T-helper 17 cell (primary cell): ENCODE measurements at places on chromosomes 6 and 20. TPM values are rescaled to one million over a fixed set of nuclear protein-coding genes. Genes with fewer than 3 reads are reported as not detected.
A peak's percentile ranks its signal among the peaks of the same experiment; 100 is the strongest.

GRCh38 chr20:15619341-15619740 is 953.9 kb downstream of the KIF16B start:
- no peak overlapping the region for H3K4me3 ChIP-seq
- H3K4me1 ChIP-seq = no peaks in the 10 kb centered on the region
- no peak overlapping the region for H3K27ac ChIP-seq
- H3K36me3 ChIP-seq = no peaks in the 10 kb centered on the region
- no peak for DNase-seq

DNA sequence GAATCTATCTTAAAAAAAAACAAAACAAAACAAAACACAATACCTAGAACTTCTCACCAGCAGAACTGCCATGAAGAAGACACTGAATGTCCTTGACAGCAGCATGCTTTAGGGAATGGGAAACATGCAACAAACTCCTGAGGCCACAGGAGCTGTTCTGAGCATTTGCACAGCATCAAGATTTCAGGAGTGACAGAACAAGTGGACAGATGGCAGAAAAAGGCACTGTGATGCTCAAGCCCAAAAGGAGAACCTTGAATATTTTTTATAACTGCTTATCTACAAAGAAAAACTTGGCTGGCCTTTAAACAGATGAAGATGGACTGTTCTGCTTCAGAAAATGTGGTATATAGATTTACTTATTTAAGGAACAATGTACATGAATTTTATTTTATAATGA is 158.9 kb downstream of the RALGAPA2 start:
- no peaks in the 10 kb centered on the region for H3K27me3 ChIP-seq
- H3K36me3 ChIP-seq = no peaks in the 10 kb centered on the region
- no peak for DNase-seq
- H3K4me3 ChIP-seq = peak overlapping the region; percentile 69
- H3K4me1 ChIP-seq = no peaks in the 10 kb centered on the region
- no peak overlapping the region for H3K27ac ChIP-seq

- DNase-seq = no peak
- H3K27ac ChIP-seq = no peak overlapping the region
- peak overlapping the region; percentile 28 for H3K4me3 ChIP-seq
- no peaks in the 10 kb centered on the region for H3K4me1 ChIP-seq
These were observed 47.9 kb upstream of the CDH4 start for GRCh38 chr20:61204206-61204605.

- H3K36me3 ChIP-seq = no peaks in the 10 kb centered on the region
- no peaks in the 10 kb centered on the region for H3K4me1 ChIP-seq
- no peak overlapping the region for H3K27ac ChIP-seq
- H3K27me3 ChIP-seq = no peaks in the 10 kb centered on the region
These were observed 285.6 kb upstream of the ID4 start for GRCh38 chr6:19551611-19552010.

- peaks cover 3% of the 10 kb centered on the region for H3K27me3 ChIP-seq
- H3K36me3 ChIP-seq = no peaks in the 10 kb centered on the region
- H3K4me1 ChIP-seq = no peaks in the 10 kb centered on the region
- DNase-seq = no peak
These were observed 422.9 kb upstream of the CHD6 start for GRCh38 chr20:42041000-42041565.

- no peaks in the 10 kb centered on the region for H3K4me1 ChIP-seq
- no peak overlapping the region for H3K27ac ChIP-seq
- no peak for DNase-seq
These were observed 108.2 kb downstream of the PLG start for GRCh38 chr6:160810238-160810637.

- H3K36me3 ChIP-seq = no peaks in the 10 kb centered on the region
- H3K4me3 ChIP-seq = peak overlapping the region; percentile 43
- peaks cover 12% of the 10 kb centered on the region for H3K4me1 ChIP-seq
- H3K27ac ChIP-seq = no peak overlapping the region
- DNase-seq = no peak
These were observed 32.3 kb upstream of the DUSP22 start for GRCh38 chr6:259901-260508.

- no peaks in the 10 kb centered on the region for H3K4me1 ChIP-seq
- no peaks in the 10 kb centered on the region for H3K27me3 ChIP-seq
- H3K4me3 ChIP-seq = no peak overlapping the region
- no peak overlapping the region for H3K27ac ChIP-seq
- no peak for DNase-seq
These were observed 1296.6 kb downstream of the EPHA7 start for GRCh38 chr6:92122746-92123145.

DNA sequence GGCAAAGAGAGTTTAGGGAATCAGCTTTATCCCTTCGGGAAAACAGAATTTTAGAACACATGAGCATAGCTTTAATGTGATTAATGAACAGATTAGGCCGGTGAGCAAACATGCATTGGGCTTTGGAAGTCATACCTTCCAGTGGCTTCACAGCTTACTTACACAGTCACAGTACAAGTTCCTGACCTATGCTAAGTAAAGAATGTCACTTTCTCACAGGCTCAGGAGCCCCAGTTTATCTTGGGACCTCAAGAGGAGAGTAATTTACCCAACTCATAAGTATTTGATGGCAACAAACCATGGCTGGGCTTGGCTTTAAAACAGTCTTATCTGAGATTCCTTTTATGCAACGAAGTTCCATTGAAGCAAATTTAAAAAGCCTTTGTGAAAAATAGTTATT is 195.9 kb downstream of the AKAP7 start:
- no peak for DNase-seq
- no peaks in the 10 kb centered on the region for H3K27me3 ChIP-seq
- no peak overlapping the region for H3K4me3 ChIP-seq
- H3K4me1 ChIP-seq = no peaks in the 10 kb centered on the region
- no peak overlapping the region for H3K27ac ChIP-seq

GRCh38 chr20:48619126-48620101 is 208.4 kb downstream of the PREX1 start:
- no peak for DNase-seq
- H3K4me3 ChIP-seq = no peak overlapping the region
- H3K27me3 ChIP-seq = no peaks in the 10 kb centered on the region
- peaks cover 22% of the 10 kb centered on the region for H3K4me1 ChIP-seq

DNA sequence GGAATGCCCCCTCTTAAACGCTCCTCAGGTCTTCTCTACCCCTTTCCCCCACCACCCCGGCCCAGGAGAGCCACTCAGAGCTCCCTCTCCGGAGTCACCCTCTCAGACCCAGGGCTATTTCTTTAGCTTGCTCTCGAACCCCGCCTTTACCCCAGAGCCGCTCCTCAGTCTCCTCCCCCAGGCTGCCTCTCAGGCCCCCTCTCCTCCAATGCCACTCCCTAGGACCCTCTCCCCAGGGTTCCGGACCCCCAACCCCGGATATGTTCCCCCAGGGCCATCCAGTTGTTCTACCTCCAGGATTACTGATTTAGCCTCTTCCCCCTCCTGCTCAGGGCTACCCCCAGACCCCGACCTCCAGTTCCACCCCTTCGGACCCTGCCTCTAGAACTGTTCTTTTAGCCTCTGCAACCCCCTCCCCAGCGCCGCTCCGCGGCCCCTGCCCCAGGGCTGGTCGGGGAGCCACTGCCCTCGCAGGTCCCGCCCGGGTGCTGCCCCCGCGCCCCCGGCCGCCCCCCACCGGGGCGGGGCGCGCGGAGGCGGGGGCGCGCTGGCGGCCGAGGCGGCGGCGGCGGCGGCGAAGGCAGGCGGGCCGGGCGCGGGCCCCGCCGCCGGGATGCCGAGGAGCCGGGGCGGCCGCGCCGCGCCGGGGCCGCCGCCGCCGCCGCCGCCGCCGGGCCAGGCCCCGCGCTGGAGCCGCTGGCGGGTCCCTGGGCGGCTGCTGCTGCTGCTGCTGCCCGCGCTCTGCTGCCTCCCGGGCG is at the start of gene MMP24:
Gene MMP24 (plus strand): TSS at position 565 of the 758 bp plus-strand sequence. CDS start 49 bp downstream, at position 614.
- DNase-seq = no peak
- peaks cover 19% of the 10 kb centered on the region for H3K36me3 ChIP-seq
- peak within 1 kb of the TSS; percentile 87 for H3K4me3 ChIP-seq
- H3K4me1 ChIP-seq = peaks cover 4% of the 10 kb centered on the region
- H3K27ac ChIP-seq = no peak within 1 kb of the TSS

- DNase-seq = no peak
- H3K27me3 ChIP-seq = no peaks in the 10 kb centered on the region
- H3K27ac ChIP-seq = peak overlapping the region; percentile 97
- H3K36me3 ChIP-seq = no peaks in the 10 kb centered on the region
- H3K4me3 ChIP-seq = peak overlapping the region; percentile 89
These were observed 2.9 kb downstream of the SPAG4 start for GRCh38 chr20:35618263-35619131.

GRCh38 chr6:166204852-166205650 is 37.4 kb upstream of the TBXT start:
- no peak overlapping the region for H3K27ac ChIP-seq
- no peaks in the 10 kb centered on the region for H3K36me3 ChIP-seq
- H3K4me3 ChIP-seq = no peak overlapping the region
- H3K27me3 ChIP-seq = peaks cover 59% of the 10 kb centered on the region

DNA sequence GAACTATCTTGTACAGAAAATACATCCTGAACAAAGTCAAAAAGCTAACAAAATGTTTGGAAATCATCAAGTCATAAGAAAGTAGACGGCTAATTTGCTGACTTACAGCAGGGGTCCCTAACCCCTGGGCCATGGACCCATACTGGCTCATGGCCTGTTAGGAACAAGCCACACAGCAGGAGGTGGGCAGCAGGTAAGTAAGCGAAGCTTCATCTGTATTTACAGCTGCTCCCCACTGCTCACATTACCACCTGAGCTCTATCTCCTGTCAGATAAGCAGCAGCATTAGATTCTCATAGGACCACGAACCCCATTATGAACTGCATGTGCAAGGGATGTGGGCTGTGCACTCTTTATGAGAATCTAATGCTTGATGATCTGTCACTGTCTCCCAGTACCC is 115.5 kb downstream of the CDK19 start:
- H3K4me1 ChIP-seq = peaks cover 10% of the 10 kb centered on the region
- no peak for DNase-seq
- H3K4me3 ChIP-seq = no peak overlapping the region
- H3K27ac ChIP-seq = no peak overlapping the region
- H3K36me3 ChIP-seq = peaks cover 4% of the 10 kb centered on the region

DNA sequence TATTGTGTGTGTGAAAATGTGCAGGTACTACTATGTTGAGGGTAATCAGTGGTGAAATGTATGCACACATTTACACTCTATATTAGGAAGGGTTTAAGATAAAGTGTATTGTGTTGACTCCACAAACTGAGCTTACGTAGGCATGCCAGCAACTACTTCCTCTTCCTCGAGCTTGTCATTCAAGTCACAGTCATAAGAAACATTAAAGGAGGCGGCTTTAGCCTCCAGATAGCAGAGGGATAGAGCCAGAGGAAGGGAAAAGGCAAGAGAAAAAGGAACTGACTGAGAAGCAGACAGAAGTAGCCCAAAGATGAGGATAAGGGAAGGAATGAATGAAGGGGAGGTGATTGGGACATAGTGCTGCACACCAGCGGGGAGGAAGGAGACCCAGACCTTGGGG is 55.2 kb downstream of the SMLR1 start:
- no peak overlapping the region for H3K4me3 ChIP-seq
- DNase-seq = no peak
- H3K27me3 ChIP-seq = no peaks in the 10 kb centered on the region
- no peaks in the 10 kb centered on the region for H3K36me3 ChIP-seq

DNA sequence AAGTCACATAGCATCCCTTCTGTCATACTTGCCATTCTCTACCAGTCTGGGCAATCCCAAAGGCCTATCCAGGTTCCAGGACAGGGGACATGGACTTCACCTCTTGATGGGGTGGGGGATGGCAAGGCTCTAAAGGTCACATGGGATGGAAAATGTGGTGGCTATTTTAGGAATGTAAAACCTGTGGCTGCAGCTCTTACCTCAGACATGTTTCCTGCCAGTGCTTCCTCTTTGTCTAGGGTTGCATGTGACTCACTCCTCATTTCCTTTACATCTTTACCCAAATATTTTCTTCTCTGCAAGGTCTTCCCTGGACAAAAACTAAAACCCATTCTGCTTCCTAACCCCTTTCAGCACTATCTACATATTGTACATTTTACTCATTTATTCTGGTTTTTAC is 135.7 kb downstream of the BTBD3 start:
- no peak overlapping the region for H3K27ac ChIP-seq
- H3K4me1 ChIP-seq = no peaks in the 10 kb centered on the region
- H3K36me3 ChIP-seq = peaks cover 3% of the 10 kb centered on the region
- H3K27me3 ChIP-seq = no peaks in the 10 kb centered on the region
- no peak overlapping the region for H3K4me3 ChIP-seq

- no peaks in the 10 kb centered on the region for H3K36me3 ChIP-seq
- no peaks in the 10 kb centered on the region for H3K27me3 ChIP-seq
- H3K27ac ChIP-seq = no peak overlapping the region
- no peak overlapping the region for H3K4me3 ChIP-seq
These were observed 62.2 kb upstream of the FABP7 start for GRCh38 chr6:122717350-122717749.

DNA sequence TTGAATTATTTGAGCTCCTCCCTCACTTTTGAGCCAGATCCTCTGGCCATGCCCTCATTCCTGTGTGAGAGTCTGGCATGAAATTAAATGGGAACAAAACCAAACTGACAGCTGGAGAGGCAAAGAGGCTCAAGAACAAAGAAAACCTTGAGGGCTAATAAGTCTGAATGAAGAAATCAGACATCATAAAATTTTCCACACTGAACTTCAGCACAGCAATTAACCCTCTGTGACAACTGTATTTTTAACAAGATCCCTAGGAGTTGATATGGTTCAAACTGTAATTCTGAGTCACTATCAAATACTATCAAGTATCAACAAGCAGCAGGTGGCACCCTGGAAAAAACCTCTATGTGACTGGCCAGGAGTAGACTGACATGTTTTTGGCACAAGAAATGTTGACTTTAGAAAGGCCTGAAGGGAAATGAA is 109.4 kb upstream of the EMILIN3 start:
- peaks cover 19% of the 10 kb centered on the region for H3K36me3 ChIP-seq
- no peak overlapping the region for H3K27ac ChIP-seq
- DNase-seq = no peak
- H3K4me3 ChIP-seq = no peak overlapping the region

GRCh38 chr20:37526238-37526838 is 1.3 kb downstream of the BLCAP start:
- peak overlapping the region; percentile 96 for H3K4me3 ChIP-seq
- H3K36me3 ChIP-seq = no peaks in the 10 kb centered on the region
- DNase-seq = no peak
- peak overlapping the region; percentile 99 for H3K27ac ChIP-seq

GRCh38 chr6:168333039-168333438 is 13.5 kb upstream of the DACT2 start:
- no peak overlapping the region for H3K27ac ChIP-seq
- H3K36me3 ChIP-seq = no peaks in the 10 kb centered on the region
- H3K27me3 ChIP-seq = peaks cover 40% of the 10 kb centered on the region
- no peak for DNase-seq
- H3K4me3 ChIP-seq = no peak overlapping the region

- DNase-seq = no peak
- H3K4me1 ChIP-seq = peaks cover 11% of the 10 kb centered on the region
- H3K36me3 ChIP-seq = no peaks in the 10 kb centered on the region
- H3K27me3 ChIP-seq = no peaks in the 10 kb centered on the region
These were observed 5.0 kb downstream of the SLC29A1 start for GRCh38 chr6:44228433-44228832.

Gene HSPA1L
- 3.4 TPM for total RNA-seq

Gene TAGAP
- total RNA-seq = 269 TPM

Gene EFHC1
- total RNA-seq = 5.3 TPM

Gene TRIM10
- not detected for total RNA-seq

Gene MYB
- total RNA-seq = 1.3 TPM

Gene DACT2
- not detected for total RNA-seq

Gene REM1
- total RNA-seq = not detected

Gene ADGRB3
- total RNA-seq = not detected

Gene TMEM74B
- total RNA-seq = 0.32 TPM

Gene WRNIP1
- 34.0 TPM for total RNA-seq

Gene PKHD1
- not detected for total RNA-seq

Gene MAFB
- 0.86 TPM for total RNA-seq

Gene SPACA1
- total RNA-seq = not detected

Gene GATA5
- not detected for total RNA-seq

Gene HLA-DPA1
- total RNA-seq = 71.2 TPM
